ENCODE measurements at places on chromosomes 5 and 9.

- no peak for DNase-seq
These were observed 51.2 kb downstream of the SLC1A3 start for GRCh38 chr5:36657563-36657995.

DNA sequence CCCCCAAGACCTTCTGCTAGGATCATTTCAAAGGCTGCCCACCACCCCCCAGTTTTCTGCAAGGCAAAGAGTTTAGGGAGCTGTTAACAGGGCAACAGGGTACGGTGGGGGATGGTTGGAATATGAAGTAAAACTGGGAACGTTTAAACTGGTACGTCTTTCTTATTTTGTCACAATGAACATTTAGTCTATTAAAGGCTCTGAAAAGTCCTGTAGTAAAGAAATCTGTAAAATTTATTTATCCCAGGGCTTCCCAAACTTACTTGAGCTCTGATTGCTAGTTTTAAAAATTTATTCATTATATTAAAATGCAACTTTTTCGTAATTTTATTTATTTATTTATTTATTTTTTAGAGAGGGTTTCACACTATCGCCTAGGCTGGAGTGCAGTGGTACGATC is 62.0 kb downstream of the USP20 start:
- DNase-seq = no peak

- no peak for DNase-seq
These were observed 2.7 kb downstream of the ANKRD33B start for GRCh38 chr5:10566543-10567068.

DNA sequence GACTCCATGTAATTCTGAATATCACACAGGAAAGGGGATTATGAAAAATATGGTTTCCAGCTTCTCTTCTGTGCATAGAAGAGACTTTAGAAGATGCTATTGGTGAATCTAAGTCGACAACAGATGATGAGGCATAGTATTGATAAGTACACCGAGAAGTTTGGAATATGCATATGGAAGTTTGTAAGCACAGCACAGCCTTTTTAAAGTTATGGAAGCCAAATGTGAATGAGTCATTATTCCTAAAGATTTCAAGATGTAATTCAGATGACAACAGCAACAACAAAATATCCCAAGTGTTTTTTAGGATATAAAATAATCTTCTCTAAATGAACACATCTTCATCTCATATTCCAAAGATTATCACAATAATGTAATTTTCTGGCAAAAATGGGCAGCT is 1723.3 kb downstream of the EFNA5 start:
- DNase-seq = no peak

GRCh38 chr9:79685577-79685976 is 113.8 kb downstream of the TLE4 start:
- DNase-seq = no peak

All from activated CD4-positive, alpha-beta T cell treated with anti-CD3 and anti-CD28 coated beads for 48 hours (primary cell).